D721Med (cell line): ENCODE measurements at places on chromosomes 12 and 14.

DNA sequence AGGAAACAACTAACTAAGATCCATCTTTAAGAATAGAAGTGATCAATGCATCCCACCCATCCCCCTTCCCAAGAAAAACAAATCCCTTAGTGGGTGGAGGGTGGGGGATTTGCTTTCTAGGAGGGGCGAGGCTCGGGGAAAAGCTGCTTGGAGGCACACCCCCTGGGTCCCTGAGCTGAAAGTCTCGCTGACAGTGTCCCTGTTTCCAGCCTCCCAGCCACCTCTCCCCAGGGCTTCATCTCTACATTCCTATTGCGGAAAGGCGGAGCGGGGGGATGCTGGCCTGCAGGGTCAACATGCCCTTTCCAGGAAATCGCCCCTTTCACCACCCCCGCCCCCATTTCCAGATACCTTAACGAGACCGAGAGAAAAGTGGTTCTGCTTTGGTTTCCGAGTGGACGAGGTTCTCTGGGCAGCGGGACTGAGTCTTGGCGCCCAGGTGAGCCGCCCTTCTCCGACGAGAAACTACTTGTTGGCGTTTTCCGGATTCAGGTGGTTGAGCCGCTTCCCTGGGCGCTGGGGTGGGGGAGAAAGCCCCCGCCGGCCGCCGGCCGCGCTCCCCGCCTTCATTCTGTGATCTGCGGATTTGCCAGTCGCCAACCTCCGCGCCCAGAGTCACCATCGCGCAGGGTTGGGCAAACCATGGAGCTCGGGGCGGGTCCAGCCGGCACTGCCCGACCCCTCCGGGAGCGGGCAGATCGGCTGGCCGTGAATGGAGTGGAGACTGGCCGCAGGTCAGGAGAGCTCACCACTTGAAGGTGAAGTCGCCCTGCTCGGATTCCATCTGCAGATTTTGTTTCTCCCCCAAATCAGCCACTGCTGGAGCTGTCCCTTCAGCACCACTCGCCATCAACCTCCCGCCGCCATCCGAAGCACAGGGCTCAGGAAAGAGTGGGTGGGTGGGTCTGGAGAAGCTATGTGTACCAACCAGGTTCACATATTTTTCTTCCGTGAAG is 505 bp downstream of the KCNC2 start:
- DNase-seq: no peak

- no peak for DNase-seq
These were observed 41.8 kb downstream of the CACNA1C start for GRCh38 chr12:2094597-2094996.

GRCh38 chr12:130557886-130558765 is 158.0 kb downstream of the RIMBP2 start:
- no peak for DNase-seq

DNA sequence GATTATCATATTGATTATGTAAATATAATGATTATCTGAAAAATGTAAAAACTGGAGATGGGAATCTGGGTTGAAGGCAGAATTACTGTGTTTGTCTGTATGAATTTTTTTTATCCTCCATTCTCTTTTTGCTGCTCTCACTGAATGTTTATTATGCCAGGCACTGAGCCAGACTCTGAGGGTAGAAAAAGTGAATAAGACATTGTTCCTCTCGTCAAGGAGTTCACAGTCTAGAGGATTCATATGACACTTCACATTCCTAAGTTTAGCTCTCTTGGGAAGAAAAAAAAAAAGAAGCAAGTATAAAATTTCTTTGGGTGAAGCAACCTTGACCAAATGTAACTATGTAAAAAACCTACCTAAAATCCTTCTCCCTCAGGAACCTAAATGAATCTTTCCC is 120.9 kb upstream of the LMO3 start:
- DNase-seq: no peak

DNA sequence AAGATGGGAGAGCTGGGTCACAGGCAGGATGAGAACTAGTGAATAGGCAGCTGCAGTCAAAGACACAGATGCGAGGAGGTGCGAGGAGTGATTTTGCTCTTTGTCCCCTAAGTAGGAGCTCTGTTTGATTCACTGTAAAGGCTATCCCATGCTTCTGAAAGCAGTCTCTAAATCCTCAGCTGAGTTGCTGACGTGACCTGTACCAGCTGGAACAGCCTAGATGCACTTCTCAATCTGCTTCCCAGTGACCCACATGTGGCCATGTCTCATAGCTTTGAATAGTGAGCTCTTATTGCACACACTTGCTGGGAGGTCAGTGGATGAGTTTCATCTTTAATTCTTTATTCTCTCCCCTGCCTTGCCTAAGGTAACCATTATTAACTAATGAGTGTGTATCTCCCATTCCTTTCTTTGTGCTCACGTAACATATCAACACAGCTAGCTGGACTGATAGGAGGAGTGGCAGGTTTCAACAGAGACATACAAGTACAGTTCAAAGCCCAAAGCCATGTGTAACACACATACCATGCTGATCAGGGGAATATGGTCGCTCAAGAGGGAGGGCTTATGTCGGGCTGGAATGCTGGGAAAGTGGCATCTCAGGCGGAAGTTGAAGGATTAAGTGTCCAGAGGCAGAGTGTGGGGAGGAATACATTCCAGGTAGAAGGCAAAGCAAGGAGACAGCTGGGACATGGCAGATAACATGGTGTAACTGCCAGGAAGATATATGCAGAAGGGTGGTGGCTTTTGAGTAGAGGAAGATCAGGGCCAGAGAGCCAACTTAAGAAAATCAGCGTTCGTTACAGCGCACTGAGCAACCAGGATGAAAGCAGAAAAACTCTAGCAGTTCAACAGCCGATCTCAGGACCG is 15.4 kb upstream of the YY1 start:
- DNase-seq: no peak

DNA sequence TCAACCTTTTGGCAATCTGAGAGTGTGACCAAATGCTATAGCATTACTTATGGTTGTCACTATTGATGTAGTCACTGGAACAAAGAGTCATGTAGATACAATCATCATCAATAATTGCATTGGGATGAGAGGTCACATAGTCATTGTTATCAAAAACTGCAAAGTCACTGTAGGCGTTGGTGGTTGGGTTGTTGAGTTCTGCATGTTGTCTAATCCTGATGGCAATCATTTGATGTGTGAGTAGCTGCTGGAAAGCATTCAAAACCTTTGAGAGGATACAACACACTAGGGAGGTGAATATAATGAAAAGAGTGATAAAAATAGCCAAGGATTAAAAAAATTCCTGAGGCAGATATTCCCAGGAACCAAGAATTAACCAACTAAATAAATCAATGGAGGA is 214.7 kb upstream of the SYT10 start:
- no peak for DNase-seq

- no peak for DNase-seq
These were observed 97.5 kb downstream of the CRACR2A start for GRCh38 chr12:3655328-3655900.

- no peak for DNase-seq
These were observed 16.0 kb downstream of the NKX2-1 start for GRCh38 chr14:36503771-36504741.

GRCh38 chr14:68757618-68758081 is 35.2 kb downstream of the ZFP36L1 start:
- no peak for DNase-seq

DNA sequence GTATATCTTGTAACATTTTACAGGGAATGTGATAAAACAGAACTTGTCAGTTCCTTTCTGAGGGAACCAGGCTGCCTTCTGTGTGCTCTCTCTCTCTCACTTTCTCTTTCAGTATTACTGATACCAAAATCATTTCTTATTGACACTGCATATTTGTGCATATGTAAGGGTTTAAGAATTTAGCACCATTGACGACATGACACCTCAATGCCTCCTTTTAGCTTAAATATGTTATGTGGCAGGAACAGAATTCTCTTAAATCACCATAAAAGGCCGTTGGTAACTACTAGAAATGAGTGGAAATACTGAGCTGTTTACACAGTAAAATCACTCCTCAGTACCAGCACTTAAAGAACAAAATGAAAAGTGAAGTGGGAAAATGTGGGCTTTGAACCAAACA is 457.7 kb upstream of the SYT1 start:
- no peak for DNase-seq

DNA sequence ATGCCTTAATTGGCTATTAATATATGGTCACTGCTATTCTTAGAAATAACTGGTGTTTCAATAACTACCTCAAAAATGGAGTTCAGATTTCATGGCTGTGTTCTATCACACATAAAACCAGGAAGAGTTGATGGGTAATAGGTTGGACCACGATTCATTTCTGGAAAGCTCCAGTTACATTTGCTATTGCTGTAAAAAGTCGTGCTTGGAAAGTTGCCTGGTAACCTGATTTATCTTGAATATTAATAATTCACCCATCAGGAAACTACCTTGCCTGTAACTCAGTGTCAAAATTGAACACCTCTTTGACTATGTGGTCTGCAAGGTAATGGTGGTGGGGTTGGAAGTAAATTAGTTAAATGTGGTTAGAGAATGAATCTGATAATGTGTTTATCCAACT is 104.7 kb upstream of the IFNG-AS1 start:
- no peak for DNase-seq

DNA sequence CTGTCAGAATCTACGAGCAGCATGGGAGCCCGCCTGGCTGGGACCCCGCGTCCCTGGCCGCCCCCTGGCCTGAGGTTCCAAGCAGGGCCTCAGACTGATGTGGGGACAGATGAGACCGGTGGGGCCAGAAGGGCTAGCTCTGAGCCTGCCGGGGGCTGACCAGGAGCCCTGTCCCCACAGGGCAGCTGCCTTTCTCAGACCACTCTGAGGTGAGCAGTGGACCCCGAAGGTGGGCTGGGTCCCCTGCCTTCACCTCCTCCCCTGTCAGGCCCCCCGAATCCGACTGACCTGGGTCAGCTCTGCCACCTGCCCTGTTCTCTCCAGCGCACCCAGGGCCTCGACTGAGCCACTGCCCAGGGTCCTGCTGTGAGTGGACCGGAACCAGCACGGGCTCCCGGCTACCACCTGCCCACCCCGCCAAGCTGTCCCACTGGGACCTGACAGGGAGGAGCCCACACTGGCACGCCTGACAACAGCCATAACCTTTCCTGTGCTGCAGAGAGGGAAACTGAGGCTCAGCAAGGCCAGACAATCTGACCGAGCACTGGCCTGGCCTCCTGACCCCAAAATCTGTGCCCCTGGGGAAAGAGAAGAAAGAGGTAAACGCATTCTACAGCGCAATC is 29.7 kb upstream of the TMEM179 start:
- DNase-seq: no peak

DNA sequence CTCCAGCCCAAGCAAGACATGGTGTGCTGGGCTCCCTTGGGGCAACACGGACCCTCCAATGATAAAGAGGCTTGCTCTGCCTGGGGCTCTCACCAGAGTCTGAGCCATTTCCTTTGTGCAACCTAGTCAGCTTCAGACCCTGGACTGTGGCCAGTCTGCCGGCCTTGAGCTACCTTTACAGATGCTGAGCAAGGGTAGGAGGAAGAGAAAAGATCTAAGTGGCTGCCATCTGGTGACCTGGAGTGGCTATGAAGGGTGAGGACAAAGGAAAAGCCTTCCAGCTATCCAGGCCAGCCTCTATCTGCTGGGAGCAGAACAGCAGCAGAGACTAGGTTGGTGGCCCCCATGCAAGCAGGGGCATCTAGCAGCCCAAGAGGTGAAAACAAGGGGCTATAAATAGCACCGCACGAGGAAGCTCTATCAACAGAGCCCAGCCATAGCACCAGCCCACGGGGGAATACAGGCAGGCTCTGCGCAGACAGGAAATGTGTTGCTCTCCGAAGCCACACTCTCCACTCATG is 230.1 kb downstream of the FOXN3 start:
- no peak for DNase-seq

DNA sequence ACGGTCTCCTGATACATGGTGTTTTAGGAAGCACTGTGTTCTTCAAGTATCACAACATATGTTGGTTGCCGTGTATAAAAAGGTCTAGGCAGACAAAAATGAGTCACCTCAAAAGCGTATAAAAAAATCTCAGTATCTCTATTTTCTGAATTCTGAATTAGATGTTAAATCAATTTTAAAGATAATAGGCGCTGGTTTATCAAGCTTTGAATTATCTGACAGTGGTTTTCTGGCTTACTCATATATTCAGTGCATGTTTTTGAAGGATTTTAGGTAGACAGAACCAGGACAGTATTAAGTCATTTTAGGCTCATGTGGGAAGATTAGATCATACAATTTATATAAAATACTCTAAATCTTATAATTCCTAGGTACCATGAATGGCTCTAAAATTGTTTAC is 110.8 kb downstream of the TMTC2 start:
- DNase-seq: no peak

- no peak for DNase-seq
These were observed 1292.2 kb upstream of the TMEM132C start for GRCh38 chr12:126974779-126975178.

DNA sequence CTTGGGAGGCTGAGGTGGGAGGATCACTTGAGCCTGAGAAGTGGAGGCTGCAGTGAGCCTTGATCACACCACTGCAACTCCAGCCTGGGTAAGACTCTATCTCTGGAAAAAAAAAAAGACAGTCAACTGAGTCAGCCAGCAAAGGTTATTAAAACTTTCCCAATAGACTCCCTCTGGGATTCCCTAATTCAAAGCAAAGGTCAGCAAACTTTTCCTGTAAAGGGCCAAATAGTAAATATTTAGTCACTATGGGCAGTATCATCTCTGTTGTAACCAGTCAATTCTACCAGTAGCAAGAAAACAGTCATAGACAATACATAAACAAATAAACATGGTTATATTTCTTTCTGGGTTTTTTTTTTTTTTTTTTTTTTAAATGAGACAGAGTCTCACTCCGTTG is 122.5 kb downstream of the IPO8 start:
- no peak for DNase-seq

GRCh38 chr12:104763168-104763805 is 194.8 kb downstream of the SLC41A2 start:
- DNase-seq: no peak

- DNase-seq: no peak
These were observed 1.1 kb downstream of the NAP1L1 start for GRCh38 chr12:76083246-76083903.

- DNase-seq: no peak
These were observed 1182.7 kb downstream of the AACS start for GRCh38 chr12:126247936-126248335.

GRCh38 chr14:96589577-96589976 is 87.4 kb downstream of the PAPOLA start:
- DNase-seq: no peak

DNA sequence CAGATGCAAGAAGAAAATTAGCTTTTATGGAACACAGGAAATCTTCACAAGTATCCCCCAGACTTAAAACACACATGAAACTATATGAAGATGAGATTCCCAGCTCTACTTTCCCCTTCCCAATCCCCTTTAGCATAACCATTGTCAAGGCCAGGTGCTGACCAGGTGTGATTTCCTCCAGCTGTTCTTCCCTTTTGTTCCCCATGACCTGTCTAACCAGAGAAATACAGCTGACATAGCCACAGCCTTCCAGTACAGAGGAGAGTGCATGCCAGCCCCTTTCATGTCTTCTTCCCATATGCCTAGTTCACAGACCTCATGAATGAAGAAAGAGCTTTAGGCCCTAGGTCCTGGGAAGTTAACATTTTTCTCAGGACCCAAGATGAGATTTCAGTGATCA is 43.5 kb upstream of the FKBP4 start:
- no peak for DNase-seq
